ENCODE measurements at places on chromosomes 3 and 15.

DNA sequence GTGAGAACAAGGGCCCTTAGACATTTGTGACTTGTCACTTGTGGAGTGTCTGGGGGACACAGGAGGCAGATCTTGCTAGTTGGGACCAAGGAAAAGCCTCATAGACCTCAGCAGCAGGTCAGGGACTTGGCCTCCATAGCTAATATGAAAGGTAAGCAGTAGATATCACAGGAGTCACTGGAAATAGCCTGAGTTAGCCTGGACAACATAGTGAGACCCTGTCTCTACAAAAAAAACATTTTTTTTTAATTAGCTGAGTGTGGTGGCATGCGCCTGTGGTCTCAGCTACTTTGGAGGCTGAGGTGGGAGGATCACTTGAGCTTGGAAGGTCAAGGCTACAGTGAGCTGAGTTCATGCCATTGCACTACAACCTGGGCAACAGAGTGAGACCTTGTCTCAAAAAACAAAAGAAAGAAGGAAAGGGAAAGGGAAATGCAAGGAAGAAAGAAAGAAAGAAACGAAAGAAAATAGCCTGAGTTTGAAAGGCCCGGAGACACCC lies 37.1 kb upstream of the CLK3 start:
- DNase-seq = no peak

DNA sequence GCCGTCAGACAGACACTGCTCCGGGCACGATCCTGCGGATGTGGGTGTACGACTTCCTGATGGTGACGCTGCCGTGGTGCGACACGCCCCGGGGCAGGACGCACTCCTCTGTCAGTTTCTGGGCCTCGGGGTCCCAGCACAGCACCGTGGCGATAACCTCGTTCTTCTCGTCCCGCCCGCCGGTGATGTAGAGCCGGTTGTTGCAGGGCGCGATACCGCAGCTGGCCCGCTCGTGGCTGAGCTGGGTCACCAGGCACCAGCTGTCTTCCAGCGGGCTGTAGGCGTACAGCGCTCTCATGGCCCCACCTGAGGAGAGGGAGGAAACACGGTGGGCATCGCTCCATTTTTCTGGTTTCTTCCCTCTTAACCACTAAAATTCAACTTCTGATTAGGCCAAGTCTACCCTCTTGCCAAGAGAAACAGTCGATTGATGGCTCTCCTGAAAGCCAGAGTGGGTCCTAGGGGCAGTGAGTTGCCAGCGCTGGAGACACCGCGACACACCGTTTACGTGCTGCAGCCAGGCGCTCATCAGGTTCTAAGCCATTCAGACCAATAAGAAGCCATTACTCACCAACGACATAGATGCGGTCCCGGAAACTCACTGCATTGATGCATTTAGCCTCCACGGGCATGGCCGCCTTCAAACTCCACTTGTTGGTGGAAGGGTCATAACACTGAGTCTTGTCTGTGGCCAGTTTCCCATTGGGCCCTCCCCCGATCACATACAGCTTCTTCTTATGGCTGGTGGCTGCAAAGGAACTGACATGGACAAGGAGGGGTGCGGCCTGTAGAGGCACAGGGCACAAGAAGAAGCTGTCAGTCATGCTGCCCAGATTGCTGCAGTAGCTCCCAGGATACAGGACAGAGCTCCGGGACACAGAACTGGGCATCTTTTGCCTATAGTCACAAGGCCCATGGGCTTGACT lies 63.3 kb downstream of the KLHL6 start:
- no peak for DNase-seq

GRCh38 chr3:77254967-77255831 lies 215.3 kb downstream of the ROBO2 start:
- peak; percentile 65 for DNase-seq

DNA sequence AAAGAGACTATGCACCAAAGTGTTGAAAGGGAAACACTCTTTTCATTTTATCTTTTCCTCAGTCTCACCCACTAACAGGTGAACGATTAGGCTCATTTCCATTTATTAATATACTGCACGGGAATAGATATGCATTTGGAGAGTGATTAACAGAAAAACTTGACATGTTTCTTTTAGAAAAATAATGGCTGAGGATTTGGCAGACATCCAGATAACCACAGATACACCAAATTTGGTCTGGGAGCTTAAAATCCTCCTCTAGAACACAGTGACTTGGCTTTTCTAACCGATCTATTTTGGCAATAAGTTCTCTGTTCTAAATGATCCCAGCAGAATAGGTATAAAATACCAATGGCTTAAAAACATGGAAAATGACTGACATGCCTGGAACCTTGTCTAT lies 459.3 kb upstream of the SGO1 start:
- no peak for DNase-seq

DNA sequence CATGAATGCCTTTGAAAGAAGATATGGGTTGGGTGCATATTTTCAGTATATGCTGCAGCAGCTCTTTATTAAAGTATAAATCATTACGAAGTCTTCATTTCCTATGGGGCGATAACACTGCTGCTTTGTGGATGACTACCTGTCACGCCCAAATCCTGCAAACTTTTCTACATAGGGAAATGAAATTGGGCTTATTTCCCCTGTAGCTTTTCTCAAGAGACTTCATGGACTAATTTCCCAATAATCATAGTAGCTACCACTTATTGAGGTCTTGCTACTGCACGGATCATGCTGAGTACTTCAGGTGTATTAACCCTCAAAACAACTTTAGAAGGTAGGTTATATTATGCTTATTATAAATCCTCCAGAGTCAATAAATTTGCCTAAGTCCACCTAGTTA lies 8.0 kb downstream of the TGFBR2 start:
- no peak for DNase-seq

DNA sequence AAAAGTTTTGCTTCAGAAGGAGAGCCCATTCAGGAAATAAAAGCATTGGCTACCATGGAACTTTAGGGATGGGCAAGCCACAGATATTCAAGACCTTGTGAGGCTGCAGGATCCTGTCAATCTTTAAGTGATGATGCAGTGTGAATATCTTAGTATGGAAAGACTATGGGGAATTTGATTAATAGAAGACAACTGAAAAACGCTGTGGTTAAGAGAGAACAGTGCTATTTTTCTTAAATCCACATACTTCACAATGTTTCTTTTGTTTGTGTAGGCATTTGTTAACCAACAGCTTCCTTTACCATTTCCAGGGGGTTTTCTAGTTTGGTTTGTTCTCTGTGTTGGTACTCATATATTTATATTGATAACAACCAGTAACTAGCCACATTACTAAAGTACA lies 90.3 kb downstream of the TMEM212 start:
- DNase-seq = no peak

DNA sequence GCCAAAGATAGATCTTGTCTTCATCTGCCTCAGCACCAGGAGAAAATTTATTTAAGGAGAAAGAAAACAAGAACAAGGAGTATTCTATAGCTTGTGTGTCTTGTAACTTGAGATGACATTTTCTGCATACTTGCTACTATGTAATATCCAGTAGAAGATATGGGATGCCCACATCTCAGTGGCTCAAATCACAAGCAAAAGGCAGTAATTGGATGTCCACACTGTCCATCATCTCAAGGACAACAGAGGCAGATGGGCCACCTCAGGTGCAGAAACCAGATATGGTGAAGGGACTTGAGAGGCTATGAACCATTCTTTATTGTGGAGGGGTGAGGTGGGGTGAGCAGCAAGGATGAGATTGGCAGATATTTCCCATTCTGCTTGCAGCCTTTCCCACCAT lies 309.0 kb downstream of the GBE1 start:
- DNase-seq = no peak

DNA sequence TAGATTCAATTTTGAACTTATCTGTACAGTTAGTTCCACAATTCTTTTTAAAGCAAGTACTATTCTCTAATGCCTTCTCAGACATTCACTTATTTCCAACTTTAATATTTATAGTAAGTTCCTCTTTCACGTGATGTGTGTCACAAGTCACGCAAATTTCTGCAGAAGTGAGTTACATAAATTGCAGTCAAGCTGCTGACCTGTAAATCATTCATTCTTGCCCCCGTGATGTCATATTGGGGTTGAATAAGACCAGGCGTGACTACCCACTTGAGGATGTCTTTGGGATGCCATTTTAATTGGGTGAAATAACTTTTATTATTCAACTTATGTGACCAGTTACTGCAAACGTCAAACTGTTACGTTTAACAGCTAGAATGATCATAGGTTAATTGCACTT lies 15.1 kb downstream of the PPARG start:
- DNase-seq = no peak

Measured in SK-N-SH (cell line).